ENCODE measurements at places on chromosomes 11 and 22.

DNA sequence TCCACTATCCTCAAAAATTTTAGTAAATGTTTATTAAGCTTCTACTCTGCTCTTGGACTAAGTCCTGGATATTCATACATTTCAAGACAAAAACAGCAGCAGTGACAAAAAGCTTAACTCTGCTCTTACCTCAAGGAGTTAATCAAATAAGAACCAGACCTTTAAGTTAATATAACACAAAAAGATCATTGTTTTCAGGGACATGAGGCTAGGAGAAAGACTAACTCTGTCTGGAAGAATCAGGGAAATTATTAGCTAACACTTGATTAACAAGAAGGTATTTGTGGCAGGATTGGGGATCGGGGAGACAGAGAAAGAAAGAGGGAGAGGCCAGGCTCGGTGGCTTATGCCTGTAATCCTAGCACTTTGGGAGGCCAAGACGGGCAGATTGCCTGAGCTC, 74.4 kb downstream of the PPP2R1B start:
- ATAC-seq: no peak

GRCh38 chr11:47857485-47857884, 9.3 kb upstream of the NUP160 start:
- ATAC-seq: no peak

DNA sequence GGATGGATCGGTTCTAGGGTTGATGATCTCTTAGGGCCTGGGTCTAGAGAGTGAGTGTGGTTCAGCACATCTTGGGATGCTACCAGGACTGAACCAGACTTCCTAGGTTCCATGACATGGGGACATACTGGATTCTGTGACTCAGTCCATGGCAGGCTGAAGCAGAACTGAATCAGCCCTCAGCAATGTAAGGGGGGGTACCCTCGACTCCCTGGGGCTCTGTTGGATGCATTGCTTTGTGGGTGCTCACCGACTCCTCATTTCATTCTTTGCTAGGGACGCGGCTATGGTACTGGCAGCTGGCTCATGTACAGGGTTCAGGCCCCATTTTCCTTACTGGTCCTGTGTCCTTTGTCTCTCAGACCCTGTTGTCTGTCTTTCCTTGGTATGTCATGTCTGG, 733 bp upstream of the GRAMD1B start:
- no peak for ATAC-seq

- no peak for ATAC-seq
These were observed 87.2 kb downstream of the PLEKHA7 start for GRCh38 chr11:16926883-16927626.

DNA sequence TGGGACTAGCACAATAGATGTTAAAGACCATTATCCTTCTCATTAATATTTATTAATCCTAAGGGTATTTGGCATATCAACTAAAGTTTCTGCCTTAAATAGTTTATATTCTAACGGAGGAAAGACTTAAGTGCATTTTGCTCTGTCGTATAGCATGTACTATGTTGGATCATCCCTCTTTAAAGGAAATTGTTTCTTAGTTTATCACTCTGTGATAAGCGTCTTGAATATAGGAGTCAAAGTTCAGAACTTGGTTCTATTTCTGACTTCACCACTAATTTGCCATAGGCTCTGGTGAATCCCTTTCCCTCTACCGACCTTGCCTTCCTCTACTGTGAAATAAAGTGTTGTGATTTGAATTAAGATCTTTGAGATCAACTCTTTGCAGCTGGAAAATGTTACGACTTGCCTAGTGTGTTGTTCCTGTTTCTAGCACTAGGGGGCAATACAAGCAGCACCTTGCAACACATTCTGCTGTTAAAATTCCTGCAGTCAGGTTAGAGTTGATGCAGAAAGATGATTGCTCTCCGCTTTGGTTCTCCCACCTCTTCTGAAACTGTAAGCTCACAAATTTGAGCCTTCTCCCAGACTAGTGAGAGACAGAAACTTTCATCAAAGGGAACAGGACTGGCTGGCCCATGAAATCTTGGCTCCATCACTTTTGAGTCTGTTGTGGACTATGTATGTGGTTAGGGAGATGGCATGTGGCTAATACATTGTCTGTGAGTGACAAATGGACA, 27.8 kb upstream of the ZNRF3 start:
- ATAC-seq: peak; percentile 35

- ATAC-seq: no peak
These were observed 20.8 kb downstream of the ADA2 start for GRCh38 chr22:17198170-17199002.

GRCh38 chr22:24027991-24028390, 16.9 kb downstream of the CABIN1 start:
- ATAC-seq: no peak

DNA sequence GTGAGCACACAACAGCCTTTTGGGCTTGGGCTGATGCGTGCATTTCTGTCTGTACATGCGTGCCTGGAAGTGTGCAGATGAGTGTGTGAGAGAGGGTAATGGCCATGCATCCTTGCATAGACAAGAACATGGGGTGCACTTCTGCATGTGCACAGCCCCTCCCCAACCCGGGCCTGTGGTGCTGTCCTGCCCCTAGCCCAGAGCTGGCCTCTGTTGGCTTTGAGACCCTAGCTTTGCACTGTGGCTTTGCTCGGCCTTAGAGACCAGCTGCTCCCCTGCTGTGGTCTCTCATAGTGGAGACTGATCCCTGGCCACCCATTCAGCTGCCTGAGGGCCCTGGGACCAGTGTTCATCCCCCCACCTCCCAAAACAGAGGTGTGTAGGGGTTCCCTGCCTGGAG, 25.4 kb downstream of the ST3GAL4 start:
- ATAC-seq: no peak

GRCh38 chr11:47355283-47356128, 3.0 kb upstream of the MYBPC3 start:
- ATAC-seq: peak; percentile 31

DNA sequence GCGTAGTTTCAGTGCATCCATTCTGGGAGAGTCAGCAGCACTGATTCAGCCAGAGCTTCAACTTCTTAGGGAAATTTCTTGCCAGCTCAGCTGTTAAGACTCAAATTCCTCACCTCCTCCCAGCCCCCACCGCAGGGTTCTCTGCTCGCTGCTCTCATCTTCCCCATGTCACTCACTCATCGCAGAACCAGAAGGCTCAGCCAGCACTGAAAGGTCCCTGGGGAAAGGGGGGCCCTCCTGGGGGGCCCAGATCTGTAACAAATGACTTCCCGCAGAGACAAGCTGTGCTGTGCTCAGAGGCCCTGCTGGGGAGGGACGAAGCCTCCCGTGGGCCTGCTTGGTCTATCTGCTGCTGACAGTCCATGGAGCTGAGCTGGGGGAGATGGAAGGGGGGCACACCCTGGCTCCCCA, 220.6 kb downstream of the NTM start:
- ATAC-seq: no peak

DNA sequence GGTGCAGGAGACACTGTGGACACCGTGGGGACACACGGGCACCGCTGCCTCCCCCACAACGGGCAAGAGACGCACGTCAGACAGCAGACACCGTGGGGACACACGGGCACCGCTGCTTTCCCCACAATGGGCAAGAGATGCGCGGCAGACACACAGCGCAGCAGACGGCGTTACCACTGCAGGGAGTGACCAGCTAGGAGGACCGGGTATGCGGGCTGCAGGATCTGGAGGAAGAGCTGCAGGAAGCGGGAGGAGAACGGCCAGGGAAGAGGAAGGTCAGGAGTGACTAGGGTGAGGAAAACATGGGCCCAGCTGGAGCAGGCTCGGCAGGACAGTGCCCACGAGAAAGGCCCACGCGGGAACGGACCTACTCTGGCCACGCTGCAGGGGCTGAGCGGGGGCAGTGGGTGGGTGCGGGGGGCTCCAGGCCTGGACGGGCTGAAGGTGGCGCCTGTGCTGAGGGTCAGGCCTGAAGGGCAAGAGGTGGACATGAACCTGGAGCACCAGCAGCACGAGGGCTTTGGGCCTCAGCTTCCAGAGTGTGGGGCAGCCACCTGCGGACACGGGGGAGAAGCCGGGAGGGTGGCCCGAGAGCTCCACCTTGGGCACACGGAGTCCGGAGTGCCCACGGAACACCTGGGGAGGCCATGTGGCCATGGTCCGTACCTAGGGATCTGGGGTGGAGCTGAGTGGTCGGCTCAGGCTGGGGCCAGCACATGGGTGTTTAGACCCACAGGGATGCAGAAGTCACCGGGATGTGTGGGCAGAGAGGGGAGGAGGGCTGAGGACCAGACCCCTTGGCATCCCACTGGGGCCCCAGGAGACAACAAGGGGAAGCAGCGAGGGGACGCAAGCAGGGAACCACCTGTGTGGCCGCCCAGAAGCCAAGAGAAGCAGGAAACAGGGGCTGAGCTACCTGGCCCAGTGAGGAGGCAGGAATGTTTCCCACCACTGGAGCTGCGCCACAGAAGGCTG, 16.5 kb downstream of the TOLLIP start:
- ATAC-seq: no peak

GRCh38 chr11:19728436-19728835, 15.8 kb downstream of the NAV2 start:
- no peak for ATAC-seq

Data from activated T-helper 17 cell treated with anti-CD3 and anti-CD28 coated beads, Interleukin-2, amount 50 U/mL, for 72 hours (primary cell).